ENCODE measurements at places on chromosomes 4 and X.

- DNase-seq, result no peak
These were observed 7.9 kb downstream of the FAM200B start for GRCh38 chr4:15689540-15689939.

- no peak for DNase-seq
These were observed 988.3 kb downstream of the PCDH19 start for GRCh38 chrX:99421796-99422195.

DNA sequence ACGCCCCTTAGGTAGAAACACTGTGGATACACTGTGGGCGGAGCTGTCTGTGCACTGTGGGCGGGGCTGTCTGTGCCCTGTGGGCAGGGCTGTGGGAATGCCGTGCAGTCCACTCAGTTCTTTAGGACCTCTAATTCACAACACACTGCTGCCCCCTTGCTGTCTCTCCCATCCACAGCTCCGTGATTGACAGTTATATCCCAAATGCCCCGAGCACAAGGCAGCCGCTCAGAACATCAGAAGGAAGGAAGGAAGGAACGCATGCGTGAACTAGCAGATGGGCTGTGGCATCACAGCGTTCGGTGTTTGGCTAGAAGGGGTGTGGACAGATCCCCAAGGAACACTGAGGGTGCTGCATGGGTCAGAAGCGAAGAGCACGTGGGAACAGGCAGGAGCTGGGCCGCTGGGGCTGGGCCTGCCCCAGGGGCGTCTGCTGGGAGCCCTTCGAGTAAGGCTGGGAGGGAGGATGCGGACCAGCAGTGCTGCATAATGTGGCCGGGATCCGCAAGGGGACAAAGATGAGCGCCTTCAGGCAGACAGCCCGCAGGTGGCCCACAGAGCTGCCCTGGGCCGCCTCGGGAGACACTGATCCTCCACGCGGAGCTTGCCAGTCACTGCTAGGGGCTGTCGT is 29.8 kb downstream of the ACOX3 start:
- DNase-seq, result no peak

GRCh38 chr4:7196736-7197135 is 4.4 kb downstream of the SORCS2 start:
- no peak for DNase-seq

DNA sequence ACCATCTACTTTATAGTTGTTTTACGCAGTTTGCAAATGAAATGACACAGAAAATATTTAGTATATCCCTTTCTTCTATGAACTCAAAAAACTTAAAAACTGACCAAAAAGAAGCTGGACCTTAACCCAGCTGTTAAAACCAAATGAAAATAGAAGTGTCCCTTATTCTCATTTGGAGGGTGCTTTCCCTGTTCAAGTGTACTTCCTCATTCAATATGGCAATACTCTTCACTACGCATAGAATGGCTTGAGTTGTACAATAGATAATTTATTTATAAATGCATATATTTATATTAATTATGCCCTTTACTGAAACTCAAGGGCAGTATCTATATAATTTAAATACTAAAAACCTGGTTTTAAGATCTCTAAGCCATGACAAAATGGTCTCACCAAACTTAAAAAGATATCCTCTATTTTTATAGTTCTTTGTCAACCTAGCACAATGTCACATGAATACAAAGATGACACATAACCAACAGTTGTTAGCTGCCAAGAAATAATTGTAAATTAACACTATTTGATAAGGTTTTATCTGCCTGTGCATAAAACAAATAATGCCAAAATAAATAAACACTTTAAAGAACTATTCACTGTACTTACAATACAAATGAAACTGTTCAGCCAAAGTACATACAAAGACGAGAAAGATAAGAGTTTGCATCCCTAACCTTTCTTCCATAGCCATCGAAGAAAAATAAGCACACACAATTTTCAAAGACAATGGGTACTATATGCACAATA is 25.2 kb downstream of the YTHDC1 start:
- no peak for DNase-seq

DNA sequence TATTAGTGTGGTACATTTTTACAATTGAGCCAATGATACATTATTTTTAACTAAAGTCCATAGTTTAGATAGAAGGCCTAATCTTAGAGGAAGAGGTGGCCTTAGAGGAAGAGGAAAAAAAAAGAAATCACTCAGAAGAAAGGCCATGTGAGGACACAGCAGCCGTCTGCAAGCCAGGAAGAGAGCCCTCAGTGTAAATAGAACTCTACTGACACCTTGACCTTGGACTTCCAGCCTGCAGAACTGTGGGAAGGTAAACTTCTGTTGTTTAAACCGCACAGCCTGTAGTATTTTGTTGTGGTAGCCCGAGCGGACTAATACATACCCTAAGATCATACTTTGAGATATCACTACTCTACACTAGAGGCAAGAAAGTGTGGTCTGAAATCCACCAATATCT is 5.1 kb upstream of the KCNIP4 start:
- no peak for DNase-seq

DNA sequence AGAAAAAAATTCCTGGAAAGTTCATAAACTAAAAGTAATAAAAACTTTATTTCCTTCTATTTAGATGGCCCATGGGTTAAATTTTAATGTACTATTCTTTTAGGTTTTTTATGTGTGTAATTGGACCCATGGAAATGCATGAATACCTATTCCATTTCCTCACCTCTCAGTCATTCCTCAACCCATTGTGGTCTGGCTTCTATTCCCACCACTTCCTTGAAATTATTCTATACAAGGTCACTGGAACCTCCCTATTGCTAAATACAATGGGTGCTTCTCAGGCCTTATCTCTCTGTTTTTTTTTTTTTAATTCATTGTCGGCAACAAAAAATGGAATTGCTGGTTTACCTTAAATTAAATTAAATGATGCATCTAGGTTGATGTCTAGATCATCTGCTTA is 17.2 kb downstream of the SLC39A8 start:
- no peak for DNase-seq

DNA sequence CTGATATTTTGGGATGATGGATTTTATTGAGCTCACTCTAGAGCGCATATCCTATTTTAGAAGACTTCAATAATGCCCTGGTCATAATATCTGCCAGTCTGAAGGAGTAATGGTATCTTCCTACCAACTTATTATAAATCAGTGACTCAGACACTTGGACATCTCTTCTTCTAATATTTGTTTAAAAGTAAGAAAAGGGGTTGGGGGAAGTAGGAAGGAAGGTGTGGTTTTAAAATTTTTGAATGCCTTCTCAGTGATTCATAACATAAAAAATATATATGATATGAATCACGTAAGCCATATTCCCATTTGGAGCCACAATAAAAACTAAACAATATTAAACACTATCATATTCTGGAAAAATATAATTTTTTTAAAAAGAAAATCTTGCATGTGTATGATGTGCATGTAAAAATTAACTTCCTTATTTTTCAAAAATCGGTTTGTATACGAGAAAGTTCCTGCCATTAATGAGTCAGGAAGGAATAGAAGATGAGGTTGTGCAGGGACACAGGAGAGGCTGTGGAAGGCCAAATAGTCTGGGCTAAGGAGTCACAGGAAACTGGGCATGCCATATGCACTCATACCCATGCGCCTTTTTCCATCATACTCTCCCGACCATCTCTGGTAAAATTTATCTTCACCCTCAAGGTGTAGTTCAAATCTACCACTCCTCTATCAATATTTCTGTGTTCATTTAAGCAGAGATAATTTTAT is 286.5 kb downstream of the EPHA5 start:
- no peak for DNase-seq

GRCh38 chr4:140343303-140343702 is 30.1 kb upstream of the SCOC start:
- no peak for DNase-seq

DNA sequence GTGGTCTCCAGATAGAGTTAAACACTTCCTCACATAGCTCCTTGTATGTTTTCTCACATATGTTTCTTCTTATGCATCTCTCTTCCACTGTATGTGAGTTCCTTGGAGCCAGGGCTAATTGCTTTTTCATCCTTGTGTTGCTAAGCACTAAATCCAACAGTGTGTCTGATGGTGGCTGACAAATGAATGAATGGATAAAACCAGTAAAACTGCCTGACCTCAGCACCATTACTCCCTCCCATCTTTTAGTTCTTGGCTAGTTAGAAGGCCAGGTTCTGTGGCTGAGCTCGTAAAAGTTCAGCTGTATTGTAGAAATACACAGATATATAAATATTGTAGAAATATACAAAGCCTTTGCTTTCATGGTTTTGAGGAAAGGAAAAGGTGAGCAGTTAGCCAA is 50.4 kb downstream of the ARX start:
- no peak for DNase-seq

- no peak for DNase-seq
These were observed 2.2 kb downstream of the FUNDC2 start for GRCh38 chrX:155028877-155029291.

- no peak for DNase-seq
These were observed 52.3 kb downstream of the ARHGEF6 start for GRCh38 chrX:136728393-136728792.

- DNase-seq, result no peak
These were observed 132.7 kb downstream of the CPZ start for GRCh38 chr4:8725071-8725841.

GRCh38 chrX:101708163-101708562 is 48.5 kb upstream of the ARMCX2 start:
- no peak for DNase-seq

DNA sequence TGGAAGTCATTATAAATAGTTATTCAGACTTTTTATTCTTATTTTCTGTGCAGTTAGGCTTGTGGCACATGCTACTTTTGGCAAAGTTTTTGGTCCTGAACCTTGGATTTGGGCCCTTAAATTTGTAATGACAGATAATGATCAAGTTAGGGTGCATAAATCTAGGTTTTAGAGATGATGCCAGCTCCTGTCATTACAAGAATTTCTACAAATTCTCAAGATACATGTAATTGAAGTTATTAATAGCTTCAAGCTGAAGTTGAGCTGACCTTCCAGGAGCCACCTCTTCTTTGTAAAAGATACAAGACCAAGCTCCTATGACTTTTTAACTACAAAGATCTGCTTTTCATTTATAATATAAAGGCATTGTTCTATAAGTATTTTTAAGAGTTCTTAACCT is 255.6 kb upstream of the UGT8 start:
- DNase-seq, result no peak

GRCh38 chr4:182019148-182019652 is 224.0 kb upstream of the TENM3 start:
- DNase-seq, result no peak

DNA sequence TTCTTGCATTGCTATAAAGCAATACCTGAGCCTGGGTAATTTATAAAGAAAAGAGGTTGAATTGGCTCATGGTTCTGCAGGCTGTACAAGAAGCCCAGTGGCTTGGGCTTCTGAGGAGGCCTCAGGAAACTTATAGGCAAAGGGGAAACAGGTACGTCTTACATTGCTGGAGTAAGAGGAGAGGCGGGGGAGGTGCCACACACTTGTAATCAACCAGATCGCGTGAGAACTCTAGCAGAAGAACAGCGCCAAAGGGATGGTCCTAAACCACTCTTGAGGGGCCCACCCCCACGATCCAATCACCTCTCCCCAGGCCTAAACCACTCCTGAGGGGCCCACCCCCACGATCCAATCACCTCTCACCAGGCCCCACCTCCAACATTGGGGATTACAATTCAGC is 50.6 kb upstream of the SHOX start:
- DNase-seq, result no peak

DNA sequence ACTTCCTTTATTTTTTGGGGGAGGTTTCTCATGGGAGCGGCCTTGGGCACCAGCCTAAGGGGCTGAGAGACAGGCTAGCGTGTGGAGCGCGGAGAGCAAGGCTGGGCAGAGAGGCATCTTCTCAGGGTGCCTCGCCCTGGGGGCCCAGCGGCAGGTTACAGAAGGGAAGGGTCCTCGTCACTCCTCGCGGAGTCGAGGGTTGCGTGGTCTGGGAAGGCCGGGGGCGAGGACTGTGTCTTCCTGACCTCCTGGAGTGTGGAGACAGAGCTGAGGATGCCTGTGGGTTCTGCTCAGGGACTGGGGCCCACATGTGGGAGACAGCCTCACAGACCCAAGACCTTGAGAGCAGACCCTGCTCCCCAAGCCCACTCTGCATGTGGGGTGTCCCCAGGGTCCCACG is 79.6 kb upstream of the LRPAP1 start:
- no peak for DNase-seq

DNA sequence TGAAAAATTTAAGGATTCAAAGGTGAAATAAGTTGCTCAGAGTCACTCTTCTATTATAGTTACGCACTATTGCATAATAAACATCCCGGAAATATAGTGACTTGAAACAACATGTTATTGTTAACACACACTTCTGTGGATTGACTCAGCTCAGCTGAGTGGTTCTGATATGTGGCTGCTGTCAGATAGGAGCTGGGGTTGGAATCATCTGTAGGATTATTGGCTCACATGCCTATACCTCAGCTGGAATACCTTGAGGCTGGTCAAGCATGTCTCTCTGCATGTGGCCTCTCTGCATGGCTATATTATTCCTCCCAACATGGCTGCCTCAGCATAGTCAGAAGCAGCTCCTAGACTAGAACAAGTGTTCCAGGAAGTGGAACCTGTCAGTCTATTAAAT is 486.7 kb upstream of the MAGEB2 start:
- DNase-seq, result no peak

Measured in stimulated activated CD8-positive, alpha-beta memory T cell treated with anti-CD3 and anti-CD28 coated beads, Interleukin-7, amount 100 ng/mL, for 48 hours (primary cell).